Skeletal muscle tissue (tissue), 5 donors: ENCODE measurements at places on chromosomes 7 and 10. TPM values are rescaled to one million over a fixed set of nuclear protein-coding genes. Genes with fewer than 3 reads are reported as not detected.

The CREB5 gene
- total RNA-seq: 52.2 TPM

The MRPS24 gene
- total RNA-seq: 55.8 TPM

The SPDYE18 gene
- total RNA-seq: not detected

The HABP2 gene
- total RNA-seq: under 0.01 TPM

The CTAGE8 gene
- total RNA-seq: not detected

The C10orf143 gene
- not detected for total RNA-seq

The CALHM1 gene
- total RNA-seq: not detected

The SYT15 gene
- total RNA-seq: 1.0 TPM

The CLCN1 gene
- total RNA-seq: 4.7 TPM

The SP8 gene
- not detected for total RNA-seq

The COL28A1 gene
- 2.1 TPM for total RNA-seq

The TMEM229A gene
- total RNA-seq: not detected

The URGCP gene
- 28.2 TPM for total RNA-seq

The RNF133 gene
- total RNA-seq: 1.0 TPM

The SEMA3C gene
- total RNA-seq: 266 TPM

The CYP3A4 gene
- not detected for total RNA-seq

The CCDC172 gene
- total RNA-seq: not detected

The PLPP4 gene
- total RNA-seq: 0.52 TPM

The CAMK1D gene
- 2.1 TPM for total RNA-seq

The ODAD2 gene
- 0.52 TPM for total RNA-seq

The TET1 gene
- 15.1 TPM for total RNA-seq

The EMX2 gene
- 2.1 TPM for total RNA-seq

The DNAAF5 gene
- 13.0 TPM for total RNA-seq

The MNX1 gene
- total RNA-seq: not detected

The GRID1 gene
- total RNA-seq: 2.1 TPM

The CALD1 gene
- 89.8 TPM for total RNA-seq

The SAP25 gene
- not detected for total RNA-seq

The CALHM3 gene
- total RNA-seq: not detected

The SLC26A4 gene
- 0.52 TPM for total RNA-seq

The PDIA4 gene
- total RNA-seq: 61.1 TPM

The ORAI2 gene
- 3.1 TPM for total RNA-seq

The GGCT gene
- 12.5 TPM for total RNA-seq

The CLRN3 gene
- 0.52 TPM for total RNA-seq

The DKK1 gene
- total RNA-seq: under 0.01 TPM

The CCL26 gene
- not detected for total RNA-seq

The PPP1R9A gene
- 42.3 TPM for total RNA-seq

The DIP2C gene
- 18.8 TPM for total RNA-seq

The RAPGEF5 gene
- total RNA-seq: 29.7 TPM

The JCAD gene
- 19.8 TPM for total RNA-seq

The CCNY gene
- total RNA-seq: 45.9 TPM

The FGL2 gene
- 32.4 TPM for total RNA-seq

The CYP2C18 gene
- not detected for total RNA-seq

The SPDYE16 gene
- total RNA-seq: not detected

The MYO1G gene
- 1.6 TPM for total RNA-seq

The CPA1 gene
- total RNA-seq: 2.6 TPM

The TMEM236 gene
- total RNA-seq: under 0.01 TPM

The NKX2-3 gene
- 1.0 TPM for total RNA-seq

The AS3MT gene
- 6.8 TPM for total RNA-seq

The CPA2 gene
- total RNA-seq: 0.52 TPM
